ENCODE measurements at places on chromosomes 1 and 21.

- no peak for DNase-seq
Measured at GRCh38 chr1:23664837-23665795, 26.5 kb upstream of the RPL11 start.

DNA sequence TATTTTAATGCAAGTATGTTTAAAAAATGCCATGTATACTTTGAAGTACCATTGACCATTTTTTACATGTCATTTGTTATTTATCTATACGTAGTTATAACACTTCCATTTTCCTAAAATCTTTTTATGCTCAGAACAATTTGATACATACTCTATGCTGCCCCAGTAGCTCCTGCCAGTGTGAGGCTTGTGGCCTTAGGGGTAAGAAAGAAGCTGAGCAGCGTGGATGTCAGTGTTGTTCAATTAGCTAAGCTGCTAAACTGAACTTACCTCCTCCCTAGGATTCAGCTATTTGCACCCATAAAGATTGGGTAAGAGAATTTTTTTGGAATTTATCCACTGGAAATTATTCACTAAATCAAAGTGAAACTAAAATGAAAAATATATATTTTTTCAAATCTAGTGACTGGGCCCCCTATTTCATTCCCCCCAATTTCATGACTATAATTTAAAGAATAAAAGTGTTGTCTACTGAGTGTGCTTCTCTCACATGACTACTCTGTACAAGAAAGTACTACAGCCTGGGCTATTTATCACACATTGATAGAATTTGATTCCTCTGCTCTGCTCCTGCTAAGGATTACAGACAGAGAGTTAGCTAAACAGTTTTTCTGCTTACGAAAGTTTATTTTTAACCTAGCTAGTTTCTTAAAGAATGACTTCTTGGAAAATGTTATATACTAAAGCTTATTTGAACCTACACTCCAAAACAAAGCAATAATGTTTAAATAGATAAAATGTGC, 1030.3 kb upstream of the ADGRL4 start:
- DNase-seq, result no peak

- DNase-seq, result no peak
Measured at GRCh38 chr1:156797212-156797871, 19.3 kb downstream of the SH2D2A start.

DNA sequence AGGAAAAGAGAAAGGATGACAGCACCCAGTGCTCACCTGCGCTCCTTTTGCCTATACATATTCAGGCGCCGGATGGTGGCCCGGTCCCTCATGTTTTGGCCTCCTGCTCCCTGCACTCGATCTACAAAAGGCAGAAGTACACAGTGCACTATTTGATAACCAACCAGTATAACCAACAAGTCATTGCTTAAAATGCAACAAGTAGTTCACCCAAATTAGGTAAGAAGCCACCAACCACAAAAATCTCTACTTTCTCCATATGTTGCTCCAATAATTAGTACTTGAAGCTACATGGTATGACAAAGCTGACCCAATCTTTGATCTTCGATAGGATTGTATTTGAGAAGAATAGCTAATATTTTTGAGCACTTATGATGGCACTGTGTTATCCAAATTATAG, 2.0 kb downstream of the GNL2 start:
- no peak for DNase-seq

- no peak for DNase-seq
Measured at GRCh38 chr1:2384941-2385481, 6.3 kb downstream of the MORN1 start.

DNA sequence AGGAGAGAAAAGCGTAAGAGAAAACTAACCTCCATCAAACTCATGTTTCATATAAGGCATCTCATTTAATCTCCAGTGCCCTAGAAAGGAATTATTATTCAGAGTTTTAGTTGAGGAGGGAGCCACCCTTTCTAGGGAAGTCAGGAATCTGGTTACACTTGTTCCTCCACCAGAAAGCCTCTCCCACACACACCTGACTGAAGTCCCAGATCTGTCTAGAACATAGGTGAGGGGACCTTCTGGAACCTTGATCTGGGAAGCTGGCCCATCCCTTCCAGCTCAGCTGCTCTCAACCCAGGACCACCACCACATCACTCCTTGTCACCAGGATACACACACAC, 1.9 kb upstream of the DENND2D start:
- DNase-seq, result no peak

- DNase-seq, result peak; percentile 81
Measured at GRCh38 chr1:192951691-192952460, 107.3 kb downstream of the UCHL5 start.

DNA sequence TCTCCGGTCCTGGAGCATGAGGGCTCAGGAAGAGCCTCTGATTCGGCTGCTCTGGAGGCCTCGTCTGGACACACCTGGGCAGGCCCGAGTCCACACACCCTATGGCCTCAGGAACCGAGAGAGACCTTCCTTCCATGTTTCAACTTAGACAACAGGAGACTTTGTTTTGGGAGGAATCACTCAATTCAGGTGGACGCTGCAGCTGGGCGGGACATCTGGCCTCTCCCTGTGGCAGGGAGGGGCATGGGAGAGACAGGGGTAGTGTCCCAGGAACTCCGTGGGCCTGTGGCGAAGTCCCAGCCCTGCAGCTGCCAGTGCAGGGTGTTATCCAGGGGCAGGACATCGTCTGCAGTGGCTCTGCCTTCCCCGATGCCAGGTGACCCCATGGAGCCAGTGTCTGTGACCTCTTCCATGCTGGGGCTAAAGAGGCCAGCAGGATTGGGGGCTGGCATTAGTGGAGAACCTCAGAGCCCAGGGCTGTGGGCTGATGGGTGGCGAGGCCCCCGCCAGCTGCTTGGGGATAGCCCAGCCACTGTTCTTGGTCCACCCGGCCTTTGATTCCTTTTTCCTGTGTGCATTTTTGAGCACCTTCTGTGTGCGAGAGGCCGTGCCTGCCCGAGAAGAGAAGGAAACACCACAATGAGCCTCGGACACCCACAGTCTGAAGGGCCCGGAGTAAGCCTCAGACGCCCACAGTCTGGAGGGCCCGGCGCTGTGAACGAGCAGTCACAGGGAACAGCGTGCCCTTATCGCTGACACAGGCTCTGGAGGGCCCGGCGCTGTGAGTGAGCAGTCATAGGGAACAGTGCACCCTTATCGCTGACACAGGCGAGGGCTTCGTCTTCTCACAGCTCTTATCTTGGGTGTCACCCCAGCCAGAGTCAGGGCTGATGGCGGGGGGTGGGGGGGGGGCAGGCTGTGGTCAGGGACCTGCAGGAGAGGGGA, 6.2 kb downstream of the COL18A1 start:
- no peak for DNase-seq

GRCh38 chr21:36040389-36040788, 19.9 kb downstream of the SETD4 start:
- no peak for DNase-seq

DNA sequence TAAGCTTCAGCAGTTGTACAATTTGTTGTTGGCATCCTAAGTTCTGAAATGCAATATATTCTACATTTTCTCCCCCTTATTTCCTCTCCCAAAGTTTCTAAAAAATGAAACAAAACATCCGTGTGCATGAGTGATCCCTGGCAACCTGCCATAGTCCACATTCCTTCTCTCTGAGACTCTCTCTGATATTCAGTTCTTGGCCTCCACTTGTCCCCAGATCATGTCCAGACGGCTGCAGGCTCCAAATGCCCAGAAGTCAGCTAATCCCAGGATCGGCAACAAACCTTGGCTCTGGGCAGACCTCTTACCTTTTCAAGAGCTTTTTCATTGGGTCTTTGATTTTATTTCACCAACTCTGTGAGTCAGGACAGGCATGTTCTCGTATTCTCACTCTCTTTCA, 187.8 kb downstream of the ETS2 start:
- DNase-seq, result peak; percentile 71

DNA sequence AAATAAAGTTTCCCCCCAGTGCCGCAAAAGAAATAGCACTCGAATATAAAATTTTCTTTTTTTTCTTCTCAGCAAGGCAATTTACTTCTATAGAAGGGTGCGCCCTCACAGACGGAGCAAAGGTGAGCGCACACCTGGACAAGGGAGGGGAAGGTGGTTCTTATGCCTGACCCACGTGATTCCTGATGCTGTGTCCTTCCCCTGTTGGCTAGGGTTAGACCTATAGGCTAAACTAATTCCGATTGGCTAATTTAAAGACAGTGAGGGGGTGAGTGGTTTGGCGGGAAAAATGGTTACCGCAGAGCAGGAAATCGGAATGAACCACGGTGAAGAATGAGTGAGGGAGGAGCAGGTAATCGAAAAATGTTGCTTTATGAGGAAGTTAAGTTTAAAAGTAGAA, 607 bp upstream of the FAAH start:
- no peak for DNase-seq

- DNase-seq, result no peak
Measured at GRCh38 chr1:20462397-20462796, 23.6 kb downstream of the CAMK2N1 start.

DNA sequence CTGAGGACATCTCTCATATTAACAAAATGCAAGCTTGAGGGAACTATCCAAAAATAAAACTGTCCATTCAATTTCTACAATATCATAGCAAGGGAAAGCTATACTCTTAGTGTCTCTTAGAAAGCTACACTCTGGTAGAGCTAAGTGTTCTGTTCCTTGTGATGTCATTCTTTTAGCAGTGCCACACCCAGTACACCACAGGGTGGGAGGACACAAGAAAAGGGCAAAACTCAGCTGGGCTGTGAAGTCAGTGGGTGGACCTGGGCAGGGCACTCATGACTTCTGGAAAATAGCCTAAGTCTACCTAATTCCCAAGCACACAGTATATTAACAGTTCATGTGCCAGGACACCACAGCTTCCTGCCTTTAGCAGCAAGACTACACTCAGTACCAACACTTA, 42.2 kb upstream of the TNFSF4 start:
- DNase-seq, result no peak

- DNase-seq, result no peak
Measured at GRCh38 chr1:64098846-64099582, 104.4 kb upstream of the UBE2U start.

DNA sequence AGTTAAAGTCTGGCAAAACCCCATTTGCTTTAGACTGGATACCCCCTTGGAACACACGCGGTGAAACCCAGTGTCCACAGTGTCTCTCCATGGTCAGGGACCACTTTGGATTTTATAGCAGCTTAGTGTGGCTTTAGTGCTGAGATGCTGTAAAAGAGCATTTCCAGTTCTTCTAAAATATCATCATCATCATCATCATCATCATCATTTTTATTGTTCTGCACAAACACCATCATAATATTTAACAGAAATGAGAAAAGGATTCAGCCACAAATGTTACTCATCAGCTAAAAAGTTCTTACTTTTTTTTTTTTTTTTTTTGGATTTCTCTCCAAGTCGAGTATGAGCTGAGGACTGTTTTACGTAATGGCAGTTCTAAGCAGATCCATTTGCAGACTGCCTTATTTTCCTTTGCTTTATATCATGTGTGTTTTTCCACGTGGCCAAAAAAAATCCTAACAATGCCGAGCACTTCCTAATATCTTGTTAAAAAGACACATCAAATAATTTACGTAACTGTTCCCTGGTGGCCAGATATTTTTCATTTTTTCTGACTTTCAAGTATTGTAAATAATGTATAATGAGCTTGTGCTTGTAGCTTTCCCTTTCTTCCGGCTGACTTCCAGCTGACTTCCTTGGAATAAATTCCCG, 62.8 kb downstream of the EVA1C start:
- no peak for DNase-seq

GRCh38 chr1:38026592-38027200, 14.2 kb downstream of the UTP11 start:
- DNase-seq, result no peak

DNA sequence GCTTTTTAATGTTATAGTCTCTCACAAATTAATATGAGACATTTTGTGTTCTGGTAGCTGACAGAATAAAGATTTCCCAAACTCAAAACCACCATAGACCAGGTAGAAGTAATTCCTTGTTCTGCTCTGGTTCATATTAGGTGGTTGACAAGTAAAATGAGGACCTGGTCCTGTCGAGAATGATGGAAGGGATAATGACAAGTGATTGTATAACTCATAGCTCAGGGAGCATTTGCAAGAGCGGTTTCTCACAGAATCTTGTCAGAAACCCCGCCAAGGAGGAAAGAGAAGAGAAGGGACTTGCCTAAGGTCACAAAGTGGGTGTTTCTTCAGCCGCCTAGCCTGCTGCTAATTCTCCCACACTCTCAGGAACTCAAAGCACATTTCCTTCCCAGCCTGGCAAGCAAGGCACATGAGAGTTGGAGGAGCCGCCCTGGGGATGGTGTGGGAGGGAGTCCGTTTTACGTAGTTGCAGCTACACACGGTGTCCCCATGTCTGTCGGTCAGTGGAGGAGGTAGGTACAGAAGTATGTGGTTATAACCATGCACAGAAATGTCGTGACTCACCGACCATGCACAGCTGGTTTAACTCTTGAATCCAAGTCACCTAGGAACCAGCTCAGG, 46.5 kb downstream of the SAMD13 start:
- DNase-seq, result peak; percentile 76

DNA sequence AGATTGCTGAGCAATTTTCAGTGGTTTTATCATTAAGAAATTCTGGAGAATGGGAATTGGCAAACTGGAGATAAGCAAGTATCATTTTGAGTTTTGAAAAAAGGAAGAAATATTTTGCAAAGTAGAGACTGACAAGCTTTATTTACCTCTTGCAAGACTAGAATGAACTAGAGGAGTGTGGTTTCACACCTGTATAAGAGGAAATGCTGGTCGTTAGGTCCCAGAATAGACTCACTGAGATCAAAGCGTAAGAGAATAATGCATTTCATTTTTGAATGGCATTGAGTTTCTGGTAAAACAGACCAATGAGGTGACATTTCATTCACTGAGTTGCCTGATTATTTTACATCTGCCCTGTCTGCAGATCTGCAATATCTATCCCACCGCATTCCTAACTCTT, 308.1 kb downstream of the ADGRL2 start:
- no peak for DNase-seq

DNA sequence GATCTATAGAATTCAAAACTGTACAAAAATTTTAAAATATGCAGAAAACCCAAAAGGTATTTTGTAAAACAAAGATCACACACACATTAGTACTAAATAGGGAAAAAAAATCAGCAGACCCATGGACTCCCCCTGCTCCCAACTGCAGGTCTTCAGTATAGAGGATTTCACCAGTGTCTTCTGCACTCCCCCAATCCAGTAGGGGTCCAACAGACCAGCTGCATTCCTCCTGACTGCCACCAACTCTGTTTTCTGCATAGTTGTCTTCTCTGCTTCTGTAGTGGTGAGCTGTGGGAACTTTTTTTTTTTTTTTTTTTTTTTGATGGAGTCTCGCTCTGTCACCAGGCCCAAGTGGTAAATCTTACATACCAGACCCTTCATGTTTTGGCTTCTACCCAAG, 21.9 kb downstream of the CLCA2 start:
- DNase-seq, result no peak

All from non-pigmented ciliary epithelial cell (primary cell).